ENCODE measurements at places on chromosomes 5 and 9.

DNA sequence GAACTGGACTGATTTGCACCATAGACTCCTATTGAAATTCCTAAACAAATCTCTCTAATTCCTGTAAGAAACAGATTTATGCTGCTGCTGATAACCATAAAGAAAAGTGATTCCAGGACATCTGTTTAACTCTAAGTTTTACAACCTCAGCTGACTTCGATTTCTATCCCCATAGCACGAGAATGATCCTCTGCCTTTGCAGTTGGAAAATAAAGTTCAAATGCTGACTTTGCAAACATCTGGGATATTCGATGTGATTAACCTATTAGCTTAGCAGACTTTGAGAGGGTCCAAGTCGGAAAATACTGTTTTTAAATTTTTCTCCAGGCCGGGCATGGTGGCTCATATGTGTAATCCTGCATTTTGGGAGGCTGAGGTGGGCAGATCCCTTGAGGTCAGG is 247.3 kb downstream of the PSAT1 start:
- DNase-seq: no peak

DNA sequence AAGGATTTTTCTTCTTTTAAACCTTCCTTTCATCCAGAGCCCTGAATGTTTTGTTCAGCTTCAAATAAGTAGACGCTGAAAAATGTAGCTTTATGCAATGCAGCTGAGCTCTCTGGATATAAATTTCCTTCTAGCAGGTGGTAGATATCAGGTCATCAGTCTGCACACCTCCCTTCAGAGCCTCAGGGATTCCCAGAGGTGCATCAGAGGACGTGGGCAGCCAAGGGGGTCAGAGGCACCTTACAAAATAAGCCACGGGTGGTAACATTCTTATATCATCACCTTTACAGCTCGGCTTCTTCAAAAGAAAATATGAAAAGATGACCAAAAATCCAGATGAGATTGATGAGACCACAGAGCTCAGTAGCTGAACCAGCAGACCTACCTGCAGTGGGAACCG is 19.3 kb downstream of the MOCS2 start:
- no peak for DNase-seq

DNA sequence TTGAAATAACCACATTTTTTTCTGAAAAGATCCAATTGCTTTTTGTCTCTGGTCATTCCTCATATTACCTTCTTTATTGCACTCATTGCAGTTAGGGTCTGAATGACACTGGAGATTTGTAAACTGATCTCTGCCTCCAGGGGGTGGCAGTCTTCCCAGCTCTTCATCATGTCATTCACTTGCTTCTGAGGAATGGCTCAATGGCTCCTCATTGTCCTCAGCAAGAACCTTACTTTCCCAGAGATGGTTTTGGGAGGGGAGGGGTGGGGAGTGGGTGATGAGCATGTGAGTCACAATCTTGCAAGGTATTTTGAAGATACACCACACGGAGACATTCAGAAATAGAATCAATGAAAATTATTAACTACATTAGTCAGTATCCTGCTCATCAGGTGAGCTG is 159.8 kb upstream of the GAS1 start:
- DNase-seq: peak; percentile 2

- no peak for DNase-seq
Measured at GRCh38 chr5:144273232-144274027, 102.8 kb downstream of the KCTD16 start.

DNA sequence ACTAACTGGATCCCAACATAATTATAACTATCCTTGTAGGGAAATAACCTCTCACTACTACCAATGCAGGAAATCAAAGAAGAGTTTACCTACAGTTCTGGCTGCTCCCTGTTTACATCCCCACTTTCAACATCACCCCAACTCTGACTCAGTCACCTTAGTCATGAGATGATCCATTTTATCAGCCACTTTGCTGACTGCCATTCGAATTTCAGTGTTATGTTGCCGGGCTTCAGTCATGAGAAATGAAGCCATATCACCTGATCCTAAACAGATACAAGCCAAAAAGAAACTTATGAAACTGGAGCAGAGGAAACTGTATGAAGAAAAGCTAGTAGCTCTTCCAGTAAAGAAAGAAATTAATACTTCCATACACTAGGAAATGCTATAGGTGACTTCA is 33.7 kb downstream of the SLC31A2 start:
- no peak for DNase-seq

DNA sequence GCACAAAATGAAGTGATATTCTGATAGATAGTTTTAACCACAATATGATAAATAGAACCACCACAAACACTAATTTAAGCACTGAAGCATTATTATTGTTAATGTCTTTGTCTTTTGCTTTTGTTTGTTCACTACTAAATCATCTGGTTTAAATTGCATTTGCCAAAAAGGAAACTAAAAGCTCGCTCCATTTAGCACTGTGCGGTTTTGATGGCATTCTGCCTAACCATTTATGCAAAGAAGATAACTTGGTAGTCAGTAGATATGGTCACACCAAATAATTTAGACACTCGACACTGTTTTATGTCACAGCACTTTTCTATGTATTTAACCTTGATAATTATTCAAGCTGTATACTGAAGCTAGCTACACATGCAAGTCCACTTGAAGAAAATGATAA is 849.8 kb upstream of the CDH6 start:
- no peak for DNase-seq

GRCh38 chr5:172458976-172459782 is 4.9 kb upstream of the SH3PXD2B start:
- DNase-seq: no peak

- no peak for DNase-seq
Measured at GRCh38 chr9:128912270-128912853, 8.4 kb upstream of the PHYHD1 start.

- DNase-seq: no peak
Measured at GRCh38 chr5:15682566-15682965, 182.6 kb downstream of the FBXL7 start.

GRCh38 chr5:84149094-84149493 is 235.6 kb downstream of the EDIL3 start:
- DNase-seq: no peak

DNA sequence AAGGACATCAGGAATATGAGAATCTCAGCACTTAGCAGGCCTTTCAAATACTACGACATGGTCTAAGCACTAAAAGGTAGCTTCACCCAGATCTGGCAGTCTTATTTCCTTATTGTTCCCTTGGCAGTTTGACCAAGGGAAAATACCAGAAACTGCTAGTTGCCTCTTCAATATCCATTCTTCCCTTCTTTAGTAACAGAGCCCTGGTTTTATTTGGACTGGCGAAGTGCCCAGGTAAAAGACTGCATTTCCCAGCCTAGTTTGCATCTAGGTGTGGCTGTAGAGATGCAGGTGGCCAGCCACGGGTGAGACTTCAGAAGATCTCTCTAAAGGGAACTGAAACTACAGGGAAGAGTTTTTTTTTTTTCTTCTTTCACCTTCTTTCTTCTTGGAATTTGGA is 21.6 kb downstream of the DMRT2 start:
- no peak for DNase-seq

DNA sequence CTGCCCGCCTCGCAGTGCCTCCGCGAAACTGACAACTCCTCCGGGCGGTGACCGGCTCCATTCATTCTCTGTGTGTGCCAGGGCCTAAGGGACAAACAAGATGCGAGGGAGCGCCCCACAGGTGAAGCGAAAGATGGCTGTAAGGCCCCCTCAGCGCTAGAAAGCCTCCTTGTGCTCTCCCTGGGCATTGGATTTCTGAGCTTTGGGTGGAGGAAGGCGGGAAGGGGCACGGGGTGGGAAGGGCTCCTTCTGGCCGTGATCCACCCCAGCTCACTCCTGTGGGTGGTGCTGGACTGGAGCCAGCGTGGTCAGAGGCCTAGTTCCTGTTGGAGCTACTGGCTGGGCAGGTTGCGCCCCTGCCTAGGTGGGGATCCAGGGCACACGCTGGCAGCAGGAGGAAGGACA is 943 bp downstream of the GALNT12 start:
- no peak for DNase-seq

DNA sequence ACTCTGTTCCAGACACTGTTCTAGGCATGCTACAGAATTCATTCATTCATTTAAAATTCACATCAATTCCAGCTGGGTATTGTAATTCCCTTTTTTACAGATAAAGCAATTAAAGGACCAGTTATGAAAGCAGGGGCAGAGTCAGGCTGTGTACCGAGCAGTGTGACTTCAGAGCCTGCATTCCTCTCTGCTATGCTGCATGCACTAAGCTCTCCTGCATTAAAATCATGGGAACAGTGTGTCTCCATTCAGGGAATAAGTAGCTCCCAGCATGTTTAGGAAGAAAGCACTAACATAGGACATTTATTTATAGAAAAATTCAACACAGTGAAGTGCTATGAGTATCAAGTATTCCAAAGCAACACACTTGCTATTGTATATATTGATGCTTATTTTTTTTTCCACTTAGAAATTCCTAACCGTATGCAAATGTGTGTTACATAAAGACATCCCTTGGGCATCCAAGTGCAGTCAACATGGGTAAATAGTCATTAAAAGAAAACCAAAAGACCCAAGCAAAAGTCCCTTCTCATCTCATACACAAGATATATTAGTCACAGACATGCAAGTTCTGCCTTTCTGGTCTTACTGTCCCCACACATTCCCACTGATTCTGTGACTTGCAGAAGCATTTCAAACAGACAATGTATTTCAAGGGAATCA is 173.7 kb downstream of the GABRB2 start:
- DNase-seq: no peak

GRCh38 chr5:143642791-143643190 is 169.2 kb upstream of the HMHB1 start:
- DNase-seq: no peak

- DNase-seq: no peak
Measured at GRCh38 chr9:79001012-79001411, 570.8 kb upstream of the TLE4 start.

DNA sequence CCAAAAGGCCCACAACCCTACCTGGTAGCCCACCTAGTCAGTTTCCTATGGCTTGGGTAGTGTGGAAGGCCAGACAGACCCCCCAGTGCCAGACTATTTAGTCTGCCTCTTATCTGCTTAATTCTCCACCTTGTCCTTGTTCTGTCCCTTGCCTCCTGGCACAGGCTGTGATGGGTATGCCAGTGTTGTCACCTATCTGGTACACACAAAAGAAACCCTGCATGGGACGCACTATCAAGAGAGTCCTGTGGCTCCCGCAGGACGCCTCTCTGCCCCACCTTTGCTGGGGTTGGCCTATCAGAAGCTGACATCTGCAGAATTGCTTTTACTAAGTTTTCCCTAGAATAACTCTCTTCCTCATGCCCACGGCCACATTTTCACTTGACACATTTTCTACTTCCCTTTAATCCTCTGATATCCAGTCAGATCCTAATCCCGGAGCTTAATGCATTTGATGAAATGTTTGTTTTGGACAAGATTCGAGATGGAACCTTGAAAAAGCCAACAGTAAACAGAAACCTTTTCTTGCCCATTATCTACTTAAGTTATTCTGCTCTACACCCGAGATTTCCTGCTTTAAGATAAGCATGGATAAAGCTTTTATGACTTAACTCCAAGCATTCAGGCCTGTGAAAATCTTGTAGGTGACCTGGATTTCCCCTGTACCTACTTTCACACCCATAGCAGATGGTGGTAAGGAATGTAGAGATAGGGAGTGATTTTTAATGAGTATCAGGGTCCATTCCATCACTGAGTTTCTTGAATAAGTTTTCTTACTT is 468.5 kb downstream of the ZNF608 start:
- no peak for DNase-seq

GRCh38 chr9:83471241-83471640 is 67.0 kb downstream of the FRMD3 start:
- no peak for DNase-seq

DNA sequence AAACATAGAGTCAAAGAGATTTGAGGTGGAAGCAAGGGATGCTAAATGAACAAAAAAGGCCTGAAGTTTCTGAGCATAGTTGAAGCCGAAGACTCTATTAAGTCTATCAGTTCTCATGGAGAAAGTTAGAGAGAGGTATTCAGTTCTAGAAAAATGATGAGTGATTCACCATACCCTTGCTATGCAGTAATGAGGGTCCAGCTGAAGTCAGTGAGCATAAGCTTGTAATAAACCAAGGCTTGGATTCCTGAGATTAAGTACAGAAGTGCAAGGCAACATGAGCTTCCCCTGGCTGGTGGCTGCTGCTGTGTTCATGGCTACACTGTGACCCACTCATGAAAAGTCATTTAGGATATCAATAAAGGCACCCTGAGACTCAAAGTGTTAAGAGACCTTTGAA is 129.7 kb upstream of the MTAP start:
- DNase-seq: no peak

DNA sequence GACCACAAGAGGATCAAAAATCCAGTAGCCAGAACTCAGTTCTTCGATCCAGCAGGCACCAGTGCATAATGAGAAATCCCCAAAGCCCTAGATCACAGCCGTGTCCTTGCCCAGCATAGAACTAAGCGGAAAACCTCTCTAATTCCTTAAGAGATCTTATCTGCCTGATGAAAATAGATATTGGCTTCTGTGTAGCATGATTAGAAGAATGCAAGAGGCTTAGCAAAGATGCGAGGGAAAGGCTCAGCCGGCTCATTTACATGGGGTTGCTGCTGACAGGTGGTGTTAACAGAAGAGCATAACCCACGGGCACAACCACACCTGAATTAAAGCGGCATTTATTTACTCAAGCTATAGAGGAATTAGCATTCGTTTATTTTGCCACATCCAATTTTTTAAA is 400.0 kb upstream of the ADAMTS16 start:
- no peak for DNase-seq

DNA sequence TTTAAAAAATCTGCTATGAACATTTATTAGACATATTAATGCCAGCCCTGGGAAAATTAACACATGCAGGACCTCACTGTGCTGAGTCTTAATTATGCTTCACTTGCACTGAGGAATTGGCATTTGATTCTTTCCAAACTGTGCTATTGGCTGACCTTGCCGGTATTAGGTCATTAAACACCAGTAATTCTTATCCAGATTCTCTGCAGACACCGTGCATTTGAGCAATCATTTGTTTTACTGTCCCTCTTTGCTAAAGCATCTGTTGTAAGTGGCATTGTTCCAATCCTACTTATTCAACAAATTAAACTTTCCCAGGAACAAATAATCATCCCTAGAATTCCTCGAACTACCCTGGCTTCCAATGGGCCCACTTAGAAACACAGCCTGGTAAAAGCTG is 145.0 kb downstream of the SLC12A2 start:
- no peak for DNase-seq

DNA sequence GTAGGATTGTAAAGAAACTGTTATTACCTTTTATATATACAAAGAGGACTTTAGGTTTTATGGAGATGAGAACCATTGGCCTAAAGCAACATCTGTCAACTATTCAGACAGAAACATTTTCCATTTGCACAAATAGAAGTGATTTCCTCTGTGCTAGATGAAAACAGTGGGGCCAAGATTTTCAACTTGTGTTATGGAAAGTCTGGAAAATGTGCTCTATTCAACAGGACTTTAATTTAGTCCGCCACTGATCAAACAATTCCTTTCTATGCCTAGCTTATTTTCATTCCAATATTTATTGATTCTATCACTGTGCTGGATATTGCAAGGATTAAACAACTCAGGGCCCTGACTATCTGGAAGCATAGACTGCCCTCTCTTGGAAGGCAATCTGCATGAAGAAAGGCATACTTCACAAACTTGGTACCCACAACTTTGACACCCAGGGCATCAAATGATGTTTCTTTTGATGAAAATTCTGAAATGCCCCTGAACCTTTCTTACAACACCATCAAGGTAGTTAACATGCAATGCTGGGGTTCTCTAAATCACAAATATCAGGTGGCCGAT is 126.6 kb upstream of the HMHB1 start:
- no peak for DNase-seq

Measured in activated CD4-positive, alpha-beta T cell treated with anti-CD3 and anti-CD28 coated beads, Interleukin-2, Interleukin-6, amounts not matched to agents 100 ng/mL and 50 ng/mL, durations not matched to agents 16 hours and 8 hours (primary cell).